ENCODE measurements at places on chromosomes 16 and 17. TPM values are rescaled to one million over a fixed set of nuclear protein-coding genes. Genes with fewer than 3 reads are reported as not detected.

Gene KRTAP2-2
- not detected for total RNA-seq

Gene IRF8
- 0.19 TPM for total RNA-seq

Gene MPV17L
- 4.9 TPM for total RNA-seq

Gene DPEP3
- not detected for total RNA-seq

- H3K27me3 ChIP-seq: no peaks in the 10 kb centered on the region
- H3K4me3 ChIP-seq: no peak overlapping the region
- H3K4me1 ChIP-seq: peaks cover 32% of the 10 kb centered on the region
- no peaks in the 10 kb centered on the region for H3K36me3 ChIP-seq
Measured at GRCh38 chr16:86634292-86634691, 55.9 kb downstream of the FOXL1 start.

GRCh38 chr16:4093495-4094126 lies 22.6 kb downstream of the ADCY9 start:
- H3K27me3 ChIP-seq: no peaks in the 10 kb centered on the region
- H3K4me1 ChIP-seq: peaks cover 6% of the 10 kb centered on the region
- no peaks in the 10 kb centered on the region for H3K36me3 ChIP-seq
- H3K4me3 ChIP-seq: no peak overlapping the region

DNA sequence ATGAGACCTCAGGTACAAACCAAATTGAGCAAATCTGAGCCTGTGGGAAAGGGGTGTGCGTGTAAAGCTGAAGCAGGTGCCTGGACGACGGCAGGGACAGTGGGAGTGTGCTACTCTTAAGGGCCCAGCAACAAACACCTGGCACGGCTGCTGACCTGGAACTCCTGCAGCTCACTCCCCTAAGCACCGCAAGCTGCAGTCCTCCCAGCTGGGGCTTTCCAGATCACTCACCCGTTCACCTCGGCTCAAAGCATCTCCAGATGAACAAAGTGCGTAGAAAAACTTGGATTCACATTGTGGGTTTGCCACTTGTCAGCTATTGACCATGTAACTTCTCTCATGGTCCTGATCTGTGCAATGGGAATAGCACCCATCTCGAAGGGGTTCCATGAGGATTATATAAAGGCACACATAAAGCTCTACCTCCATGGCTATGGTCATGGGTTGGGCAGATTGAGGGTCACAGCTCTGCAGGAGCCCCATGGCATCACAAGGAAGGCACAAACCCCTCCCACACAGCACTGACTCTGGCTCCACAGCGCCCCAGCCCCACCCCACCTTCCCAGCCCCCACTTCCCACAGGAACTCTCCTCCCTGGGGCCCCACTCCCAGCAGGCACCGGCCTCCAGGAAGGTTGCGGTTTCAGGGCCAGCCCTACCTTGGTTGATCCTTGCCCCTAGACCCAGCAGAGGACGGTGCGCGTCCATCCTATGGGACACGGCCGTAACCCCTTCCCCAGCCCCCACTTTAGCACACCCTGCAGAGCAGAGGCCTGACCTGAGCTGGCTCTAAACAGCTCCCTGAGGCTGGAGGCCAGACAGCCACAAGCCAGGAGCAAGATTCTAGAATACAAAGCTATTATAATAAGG lies 21.9 kb downstream of the ST3GAL2 start:
- no peak overlapping the region for H3K27ac ChIP-seq
- H3K4me3 ChIP-seq: no peak overlapping the region
- no peaks in the 10 kb centered on the region for H3K36me3 ChIP-seq
- H3K27me3 ChIP-seq: no peaks in the 10 kb centered on the region

DNA sequence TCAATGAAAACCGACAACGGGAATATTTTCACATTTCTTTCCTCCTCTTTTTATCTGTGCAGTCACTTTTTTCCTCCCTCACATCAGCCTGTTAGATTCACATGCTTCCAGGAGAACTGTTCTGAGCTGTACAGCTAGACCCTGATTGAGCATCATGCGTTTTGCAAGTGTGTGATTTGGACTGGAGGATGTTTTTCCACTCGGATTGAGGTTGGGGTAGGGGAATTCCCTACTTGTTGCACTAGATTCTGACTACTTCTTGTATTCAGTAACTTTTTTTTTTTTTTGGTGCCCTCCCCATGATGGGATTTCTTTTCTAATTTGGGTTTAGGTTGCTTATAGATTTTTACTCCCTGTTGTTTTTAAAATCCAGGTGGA lies 4.8 kb downstream of the MSI2 start:
- no peak for DNase-seq
- peaks cover 31% of the 10 kb centered on the region for H3K36me3 ChIP-seq
- peak overlapping the region; percentile 94 for H3K4me3 ChIP-seq
- H3K4me1 ChIP-seq: peaks cover 78% of the 10 kb centered on the region

DNA sequence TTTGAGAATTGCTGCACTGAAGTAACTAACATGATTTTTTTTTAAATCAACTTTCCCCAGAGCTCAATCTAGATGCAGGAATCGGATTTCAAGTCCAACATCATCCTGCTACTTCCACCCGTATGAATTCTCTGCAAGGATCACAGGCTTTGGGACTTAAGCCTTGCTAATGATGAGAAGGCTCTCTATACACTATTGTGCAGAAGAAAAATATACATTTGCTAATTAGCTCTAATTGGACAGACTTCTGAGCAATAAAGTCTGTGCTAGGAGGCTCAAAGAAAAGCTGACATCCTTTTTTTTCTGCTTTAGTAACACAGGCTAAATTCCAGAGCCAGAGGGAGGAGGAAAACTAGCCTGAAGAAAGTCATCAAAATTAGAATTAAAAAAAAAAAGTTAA lies 433.6 kb downstream of the PMP22 start:
- no peak overlapping the region for H3K27ac ChIP-seq
- DNase-seq: no peak
- H3K4me3 ChIP-seq: no peak overlapping the region
- peaks cover 5% of the 10 kb centered on the region for H3K36me3 ChIP-seq

GRCh38 chr16:68733570-68733969 lies 3.5 kb upstream of the CDH1 start:
- peaks cover 60% of the 10 kb centered on the region for H3K27me3 ChIP-seq
- DNase-seq: no peak
- H3K4me1 ChIP-seq: peaks cover 10% of the 10 kb centered on the region
- no peaks in the 10 kb centered on the region for H3K36me3 ChIP-seq
- H3K4me3 ChIP-seq: no peak overlapping the region

GRCh38 chr17:66835476-66835875 lies 559 bp downstream of the CACNG5 start:
- H3K27ac ChIP-seq: no peak overlapping the region
- H3K4me1 ChIP-seq: peaks cover 5% of the 10 kb centered on the region
- no peaks in the 10 kb centered on the region for H3K36me3 ChIP-seq
- peaks cover 73% of the 10 kb centered on the region for H3K27me3 ChIP-seq

DNA sequence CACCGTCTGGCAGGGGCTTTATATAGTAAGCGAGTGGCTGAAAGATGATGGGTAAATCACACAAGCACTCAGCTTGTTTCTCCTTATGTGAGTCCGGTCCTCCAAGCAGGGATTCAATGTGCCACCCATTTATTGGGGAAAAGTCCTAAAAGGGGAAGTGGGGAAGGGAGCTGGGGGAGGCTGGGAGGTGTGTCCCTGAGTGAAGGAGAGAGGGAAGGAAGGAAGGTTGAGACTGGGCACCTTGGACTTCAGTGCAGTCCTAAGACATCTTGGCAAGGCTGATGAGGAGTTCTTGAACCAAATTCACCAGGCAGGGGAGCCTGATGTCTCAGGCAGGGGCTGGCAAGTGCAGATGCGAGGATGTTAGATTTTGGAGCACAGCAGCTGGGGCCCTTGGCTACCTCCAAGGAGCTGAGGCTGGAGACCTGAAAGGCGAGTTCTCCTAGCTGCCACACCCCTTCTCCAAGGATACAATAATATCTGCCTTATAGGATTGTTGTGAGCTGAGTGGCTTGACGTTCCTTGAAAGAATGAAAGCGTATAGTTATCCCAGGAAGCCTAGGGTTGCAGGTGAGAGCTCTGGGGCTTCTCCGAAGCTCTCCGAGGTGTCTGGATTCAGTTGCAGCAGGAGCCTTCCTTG lies 23.0 kb upstream of the CYLD start:
- no peaks in the 10 kb centered on the region for H3K36me3 ChIP-seq
- DNase-seq: no peak
- no peak overlapping the region for H3K27ac ChIP-seq
- no peak overlapping the region for H3K4me3 ChIP-seq
- no peaks in the 10 kb centered on the region for H3K27me3 ChIP-seq
- peaks cover 24% of the 10 kb centered on the region for H3K4me1 ChIP-seq

DNA sequence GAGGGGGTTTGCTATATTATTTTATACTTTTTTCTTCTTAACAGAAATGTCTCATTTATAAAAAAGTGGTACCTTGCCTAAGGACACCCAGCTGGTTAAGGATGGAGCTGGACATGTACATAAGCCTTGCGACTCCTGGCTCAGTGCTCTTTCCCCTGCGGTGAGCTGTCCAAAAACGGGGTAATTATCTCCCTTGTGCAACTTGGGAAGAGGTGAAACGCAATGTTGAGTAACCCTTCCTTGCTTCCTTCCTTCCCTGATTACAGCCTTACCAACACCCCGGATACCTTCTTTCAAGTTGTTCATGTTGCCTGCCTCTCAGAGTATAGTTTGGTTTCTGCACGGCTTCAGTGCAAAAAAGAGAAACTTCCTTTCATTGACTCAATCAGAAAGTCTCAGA lies 94.1 kb upstream of the XYLT1 start:
- H3K27me3 ChIP-seq: peaks cover 29% of the 10 kb centered on the region
- H3K36me3 ChIP-seq: no peaks in the 10 kb centered on the region
- DNase-seq: no peak
- H3K4me1 ChIP-seq: no peaks in the 10 kb centered on the region
- no peak overlapping the region for H3K27ac ChIP-seq

- no peak overlapping the region for H3K27ac ChIP-seq
- H3K4me3 ChIP-seq: no peak overlapping the region
- no peaks in the 10 kb centered on the region for H3K36me3 ChIP-seq
- H3K27me3 ChIP-seq: no peaks in the 10 kb centered on the region
- peaks cover 30% of the 10 kb centered on the region for H3K4me1 ChIP-seq
Measured at GRCh38 chr16:11736903-11737302, 5.8 kb downstream of the TXNDC11 start.

GRCh38 chr17:5678171-5678570 lies 93.9 kb upstream of the NLRP1 start:
- no peak overlapping the region for H3K27ac ChIP-seq
- peaks cover 22% of the 10 kb centered on the region for H3K27me3 ChIP-seq
- H3K4me1 ChIP-seq: peaks cover 7% of the 10 kb centered on the region
- DNase-seq: no peak

GRCh38 chr16:79182616-79183015 lies 417.9 kb downstream of the MAF start:
- DNase-seq: no peak
- no peak overlapping the region for H3K27ac ChIP-seq
- H3K27me3 ChIP-seq: peaks cover 2% of the 10 kb centered on the region

GRCh38 chr17:17370711-17371110 lies 67.5 kb downstream of the NT5M start:
- H3K36me3 ChIP-seq: no peaks in the 10 kb centered on the region
- no peak for DNase-seq
- H3K4me3 ChIP-seq: no peak overlapping the region
- H3K27me3 ChIP-seq: no peaks in the 10 kb centered on the region

GRCh38 chr17:31226373-31226772 lies 70.7 kb downstream of the OMG start:
- no peak for DNase-seq
- no peak overlapping the region for H3K27ac ChIP-seq
- no peaks in the 10 kb centered on the region for H3K27me3 ChIP-seq
- no peak overlapping the region for H3K4me3 ChIP-seq
- H3K36me3 ChIP-seq: peaks cover 4% of the 10 kb centered on the region

DNA sequence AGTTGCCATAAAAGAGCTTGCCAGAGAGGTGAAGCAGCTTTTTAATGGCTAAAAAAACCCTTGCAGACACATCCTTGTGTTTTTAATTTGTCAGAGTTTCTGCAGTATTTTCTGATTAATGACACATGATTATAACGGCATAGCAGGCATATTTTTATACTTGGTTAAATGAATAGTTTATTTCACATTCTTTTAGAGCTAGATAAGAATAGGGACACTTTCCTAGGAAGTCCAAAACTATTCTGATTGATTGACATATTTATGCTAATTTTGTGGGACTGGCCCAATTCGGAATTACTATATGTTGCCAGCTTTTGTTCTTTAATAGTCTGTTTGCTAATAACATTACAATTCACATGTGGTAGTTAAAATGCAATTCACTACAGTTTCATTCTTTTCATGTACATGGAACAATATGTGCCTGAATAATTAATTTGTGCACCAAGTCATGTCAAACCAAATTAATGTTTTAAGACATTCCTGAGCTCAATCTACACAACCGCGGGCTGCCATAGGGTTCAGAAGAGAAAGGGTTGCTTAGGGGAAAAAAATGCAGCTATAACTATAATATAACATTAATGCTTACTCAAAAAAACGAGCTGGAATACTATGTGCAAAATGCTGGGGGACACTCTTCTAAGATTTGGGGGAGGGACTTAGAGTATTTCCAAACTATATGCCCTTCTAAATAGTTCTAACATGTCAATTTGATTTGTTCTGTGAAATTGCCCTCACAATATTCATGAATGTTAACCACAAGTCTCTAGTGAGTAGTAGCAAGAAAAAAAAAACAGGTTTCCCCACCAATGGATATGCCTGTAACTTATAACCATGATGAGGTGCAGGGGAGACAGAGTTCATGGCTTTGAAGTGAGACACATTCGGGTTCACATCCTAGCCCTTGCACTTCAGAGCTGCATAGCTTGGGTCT lies 305.4 kb downstream of the CEP112 start:
- DNase-seq: no peak
- no peak overlapping the region for H3K27ac ChIP-seq
- H3K4me3 ChIP-seq: no peak overlapping the region
- H3K27me3 ChIP-seq: no peaks in the 10 kb centered on the region

DNA sequence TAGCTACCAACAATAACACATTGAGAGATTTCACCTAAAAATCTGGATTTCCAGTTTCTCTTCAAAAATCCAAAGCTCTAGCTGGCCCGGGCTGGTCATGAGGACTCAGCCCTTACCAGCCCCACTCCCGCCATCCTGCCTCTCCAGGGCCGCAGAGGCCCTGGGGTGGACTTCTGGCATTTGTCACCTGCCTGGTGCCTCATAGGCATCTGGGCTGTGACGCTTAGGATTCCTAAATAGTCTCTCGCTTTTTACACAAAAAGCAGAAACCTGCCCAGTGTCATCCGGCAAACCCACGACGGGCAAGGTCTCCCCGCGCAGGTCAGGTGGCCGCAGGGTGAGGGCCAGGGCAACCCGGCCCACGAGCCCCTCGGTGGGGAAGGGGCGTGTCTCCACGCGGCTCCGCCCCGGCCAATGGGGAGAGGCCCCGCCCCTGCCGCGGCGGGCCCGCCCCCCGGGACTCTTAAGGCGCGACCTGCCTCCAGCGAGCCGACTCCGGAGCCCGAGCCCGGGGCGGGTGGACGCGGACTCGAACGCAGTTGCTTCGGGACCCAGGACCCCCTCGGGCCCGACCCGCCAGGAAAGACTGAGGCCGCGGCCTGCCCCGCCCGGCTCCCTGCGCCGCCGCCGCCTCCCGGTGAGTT lies at the start of gene VASN:
VASN (plus strand) TSS at position 492 of the 644 bp plus-strand sequence. CDS start 9,030 bp downstream, outside the sequence.
- H3K4me3 ChIP-seq: peak within 1 kb of the TSS; percentile 82
- H3K27me3 ChIP-seq: peaks cover 11% of the 10 kb centered on the region
- no peak within 1 kb of the TSS for H3K27ac ChIP-seq
- DNase-seq: peak; percentile 65
- H3K4me1 ChIP-seq: peaks cover 5% of the 10 kb centered on the region
